WTC11 (cell line): ENCODE measurements at places on chromosomes 16 and 17. TPM values are rescaled to one million over a fixed set of nuclear protein-coding genes. Genes with fewer than 3 reads are reported as not detected.

- no peaks in the 10 kb centered on the region for H3K27me3 ChIP-seq
- peaks cover 25% of the 10 kb centered on the region for H3K4me1 ChIP-seq
- peaks cover 30% of the 10 kb centered on the region for H3K36me3 ChIP-seq
- no peak for DNase-seq
These were observed 3.6 kb downstream of the KAT2A start for GRCh38 chr17:42117397-42118125.

Gene IRX5
- 0.35 to 0.48 TPM (median 0.44 TPM) in 3 replicates for total RNA-seq

- H3K27me3 ChIP-seq, result peaks cover 3% of the 10 kb centered on the region
- H3K4me3 ChIP-seq, result no peak overlapping the region
- no peak for DNase-seq
- no peaks in the 10 kb centered on the region for H3K36me3 ChIP-seq
- H3K27ac ChIP-seq, result no peak overlapping the region
These were observed 20.4 kb upstream of the KDM8 start for GRCh38 chr16:27182906-27183405.

DNA sequence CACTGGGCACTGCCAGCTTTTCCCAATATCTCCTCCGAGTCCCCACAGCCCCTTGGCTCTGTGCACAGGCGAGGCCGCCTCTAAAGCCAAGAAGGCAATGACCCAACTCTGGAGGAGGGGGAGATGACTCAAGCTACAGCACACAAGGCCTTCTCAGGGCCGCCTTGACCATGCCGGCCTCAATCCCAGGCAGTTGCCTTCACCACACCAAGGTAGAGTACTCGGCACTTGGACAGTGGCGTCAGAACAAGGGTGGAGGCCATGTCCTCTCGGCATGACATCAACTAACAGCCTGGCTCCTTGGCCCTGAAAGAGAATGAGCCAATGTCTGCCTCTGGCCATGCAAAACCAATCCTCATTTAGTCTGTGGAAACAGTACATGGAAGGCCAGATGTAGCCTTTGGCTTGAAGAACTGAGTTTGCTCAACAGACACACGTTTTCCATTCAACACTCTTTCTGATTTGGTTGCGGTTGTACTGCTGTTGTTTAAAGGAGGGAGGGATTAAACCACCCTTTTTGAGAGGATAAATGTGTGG lies 139.6 kb downstream of the XYLT1 start:
- DNase-seq, result no peak
- H3K27ac ChIP-seq, result no peak overlapping the region
- H3K36me3 ChIP-seq, result no peaks in the 10 kb centered on the region
- no peaks in the 10 kb centered on the region for H3K27me3 ChIP-seq
- H3K4me1 ChIP-seq, result peaks cover 12% of the 10 kb centered on the region
- H3K4me3 ChIP-seq, result no peak overlapping the region

- DNase-seq, result no peak
- no peaks in the 10 kb centered on the region for H3K4me1 ChIP-seq
- H3K27ac ChIP-seq, result no peak overlapping the region
- H3K36me3 ChIP-seq, result peaks cover 53% of the 10 kb centered on the region
- no peaks in the 10 kb centered on the region for H3K27me3 ChIP-seq
- H3K4me3 ChIP-seq, result no peak overlapping the region
These were observed 24.8 kb downstream of the MAP1LC3B start for GRCh38 chr16:87416826-87417527.

Gene RUNDC1
- 12.2 to 14.2 TPM (median 12.7 TPM) in 3 replicates for total RNA-seq

DNA sequence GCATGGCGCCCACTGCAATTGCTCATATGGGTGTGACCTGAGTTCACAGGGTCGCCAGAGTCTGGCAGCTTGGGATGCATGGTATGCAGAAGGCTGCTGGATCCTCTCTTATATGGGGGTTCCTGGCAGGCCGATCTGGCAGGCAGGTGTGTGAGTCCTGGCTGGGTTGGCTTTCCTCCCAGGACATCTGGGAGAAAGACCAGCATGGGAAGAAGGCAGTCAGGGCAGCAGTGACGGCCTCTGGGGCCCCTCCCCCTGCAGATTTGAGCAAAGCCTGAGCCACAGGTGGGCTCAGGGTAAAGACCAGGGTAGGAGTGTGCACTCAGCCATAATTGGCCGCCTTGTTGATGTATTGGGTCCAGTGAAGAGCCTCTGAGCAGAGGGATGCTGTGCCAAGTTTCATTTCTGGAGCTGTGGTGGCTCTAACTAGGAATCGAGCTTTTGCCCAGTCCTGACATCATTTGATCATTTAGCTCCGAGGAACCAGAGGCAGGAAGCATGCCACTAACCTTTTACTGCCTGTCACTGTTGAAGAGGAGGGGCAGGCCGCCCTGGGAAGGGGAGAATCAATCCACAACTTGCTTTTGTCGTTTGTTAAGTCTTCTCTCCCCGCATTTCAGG lies 174.3 kb downstream of the CCDC182 start:
- H3K4me3 ChIP-seq, result no peak overlapping the region
- DNase-seq, result no peak
- no peak overlapping the region for H3K27ac ChIP-seq
- peaks cover 14% of the 10 kb centered on the region for H3K4me1 ChIP-seq

DNA sequence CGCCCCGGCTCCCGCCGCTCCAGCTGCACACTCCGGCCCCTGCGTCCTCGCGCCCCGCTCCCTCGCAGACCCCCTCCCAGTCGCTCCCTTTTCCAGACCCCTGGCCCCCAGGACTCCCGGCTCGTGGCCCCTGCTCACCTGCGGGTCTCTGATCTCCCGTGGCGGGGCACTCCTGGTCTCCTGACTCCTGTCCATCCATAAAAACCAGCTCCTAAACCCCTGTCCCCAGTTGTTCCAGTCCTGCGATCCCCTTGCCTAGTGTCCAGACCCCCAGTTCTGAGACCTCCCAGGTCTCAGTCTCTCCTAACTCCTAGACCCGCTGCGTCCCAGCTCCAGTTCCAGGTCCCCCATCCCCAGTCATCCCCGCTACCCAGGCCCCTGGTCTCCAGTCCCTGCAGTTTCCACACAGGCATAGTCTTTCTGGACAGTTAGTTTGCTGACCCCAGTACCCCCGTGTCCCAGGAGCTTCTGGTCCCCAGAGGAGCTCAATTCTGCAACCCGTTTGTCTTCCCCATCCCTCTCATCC lies 379 bp downstream of the SNX29 start:
- no peaks in the 10 kb centered on the region; the same call in 1 of the 2 replicates for H3K36me3 ChIP-seq
- H3K27ac ChIP-seq, result no peak overlapping the region
- DNase-seq, result no peak
- peak overlapping the region; percentile 100 for H3K4me3 ChIP-seq
- peaks cover 22% of the 10 kb centered on the region for H3K4me1 ChIP-seq
- no peaks in the 10 kb centered on the region for H3K27me3 ChIP-seq

DNA sequence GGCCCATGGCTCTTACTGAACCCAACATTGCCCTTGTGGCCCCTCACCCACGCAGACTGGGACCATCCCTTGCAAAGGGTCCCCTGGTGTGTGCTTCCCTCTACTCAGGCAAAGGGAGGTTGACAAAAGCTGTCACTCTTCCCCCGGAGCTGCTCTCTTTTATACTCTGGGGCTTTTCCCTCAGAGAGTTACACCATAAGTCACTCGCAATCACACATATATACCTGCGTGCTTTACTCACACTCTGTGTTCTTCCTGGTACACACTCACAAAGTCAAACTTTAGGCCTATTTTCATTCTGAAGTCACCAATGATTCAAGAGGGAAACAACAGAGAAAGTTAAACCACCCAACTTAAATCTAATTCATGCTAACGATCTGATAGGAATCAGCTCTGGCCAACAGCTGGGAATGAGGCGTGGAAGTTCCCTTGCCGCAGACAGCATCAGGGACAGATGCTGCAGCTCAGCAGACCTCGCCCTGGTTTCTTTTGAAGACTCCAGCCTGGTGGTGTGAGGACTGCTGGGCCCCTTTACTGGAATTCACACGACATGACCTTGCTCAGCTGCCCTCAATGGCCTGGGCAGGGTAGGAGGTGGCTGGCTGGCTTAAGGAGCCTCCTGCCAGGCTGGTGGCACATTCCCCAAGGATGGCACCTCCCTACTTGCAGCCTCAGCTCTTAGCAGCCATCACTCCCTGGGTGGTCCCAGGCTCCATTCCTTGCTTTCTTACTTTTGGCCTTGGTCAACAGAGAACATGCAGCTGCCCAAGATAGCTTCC lies 27.3 kb downstream of the HIC1 start:
- no peaks in the 10 kb centered on the region for H3K27me3 ChIP-seq
- no peak overlapping the region for H3K4me3 ChIP-seq

DNA sequence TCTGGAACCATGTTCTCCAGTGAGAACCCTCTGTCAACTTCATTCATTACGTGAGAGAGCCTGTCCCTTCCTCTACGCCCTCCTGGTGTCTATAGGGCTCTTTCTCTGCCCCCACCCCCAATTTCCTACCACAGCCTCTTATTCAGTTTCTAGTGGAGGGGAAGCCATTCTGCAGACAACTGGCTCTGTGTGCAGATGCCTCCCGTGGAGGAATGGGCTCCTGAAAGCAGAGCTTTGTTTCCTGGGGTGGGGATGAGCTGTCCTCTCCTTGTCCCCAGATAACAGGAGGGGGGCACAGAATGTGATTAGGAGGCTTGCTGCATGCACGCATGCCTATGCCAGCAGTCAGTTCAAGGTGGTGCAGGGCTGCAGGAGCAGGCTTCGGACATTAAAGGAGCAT lies 31.6 kb downstream of the MMP15 start:
- no peaks in the 10 kb centered on the region for H3K4me1 ChIP-seq
- no peak overlapping the region for H3K27ac ChIP-seq
- H3K27me3 ChIP-seq, result no peaks in the 10 kb centered on the region
- no peak for DNase-seq
- no peaks in the 10 kb centered on the region for H3K36me3 ChIP-seq

DNA sequence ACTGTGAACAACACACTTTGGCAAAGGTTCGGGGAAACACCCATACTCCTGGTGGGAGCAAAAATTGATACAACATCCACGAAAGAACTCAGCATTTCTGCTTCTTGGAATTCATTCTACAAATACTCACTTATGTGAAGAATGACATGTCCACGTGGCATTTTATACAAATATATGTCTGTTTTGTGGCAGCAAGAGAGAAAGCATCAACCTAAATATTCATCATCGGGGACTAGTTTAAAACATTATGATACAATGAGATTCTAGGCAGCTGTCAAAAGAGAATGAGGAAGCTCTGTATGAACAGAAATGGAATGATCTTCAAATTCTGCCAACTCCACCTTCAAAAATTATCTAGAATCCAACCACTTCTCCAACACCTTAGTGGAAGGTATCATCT lies 25.7 kb upstream of the ALOX15 start:
- H3K27ac ChIP-seq, result peak overlapping the region; percentile 35; the same call in 1 of the 2 replicates
- H3K4me3 ChIP-seq, result no peak overlapping the region
- H3K4me1 ChIP-seq, result peaks cover 13% of the 10 kb centered on the region
- no peaks in the 10 kb centered on the region for H3K27me3 ChIP-seq
- no peak for DNase-seq
- peaks cover 14% of the 10 kb centered on the region for H3K36me3 ChIP-seq

- no peak for DNase-seq
- no peak overlapping the region for H3K4me3 ChIP-seq
- H3K36me3 ChIP-seq, result peaks cover 38% of the 10 kb centered on the region
These were observed 111.5 kb upstream of the TOB1 start for GRCh38 chr17:50977487-50978159.

- H3K27ac ChIP-seq, result no peak overlapping the region
- DNase-seq, result peak; percentile 77
- H3K36me3 ChIP-seq, result peaks cover 72% of the 10 kb centered on the region
- H3K27me3 ChIP-seq, result no peaks in the 10 kb centered on the region
These were observed 53.3 kb upstream of the ENDOV start for GRCh38 chr17:80361495-80362220.

Gene VPS35
- total RNA-seq, result 59.2 to 72.1 TPM (median 62.1 TPM) in 3 replicates

GRCh38 chr16:81641395-81642106 lies 137.5 kb upstream of the PLCG2 start:
- peaks cover 17% of the 10 kb centered on the region for H3K4me1 ChIP-seq
- H3K36me3 ChIP-seq, result no peaks in the 10 kb centered on the region
- H3K27me3 ChIP-seq, result no peaks in the 10 kb centered on the region
- DNase-seq, result peak; percentile 43
- 0 out of 2 replicates have a peak overlapping the region, but pooled peaks have one; percentile 51 for H3K27ac ChIP-seq

GRCh38 chr16:6335072-6335471 lies 997.6 kb upstream of the RBFOX1 start:
- DNase-seq, result peak; percentile 16
- H3K4me1 ChIP-seq, result no peaks in the 10 kb centered on the region
- no peak overlapping the region for H3K4me3 ChIP-seq
- no peak overlapping the region for H3K27ac ChIP-seq

DNA sequence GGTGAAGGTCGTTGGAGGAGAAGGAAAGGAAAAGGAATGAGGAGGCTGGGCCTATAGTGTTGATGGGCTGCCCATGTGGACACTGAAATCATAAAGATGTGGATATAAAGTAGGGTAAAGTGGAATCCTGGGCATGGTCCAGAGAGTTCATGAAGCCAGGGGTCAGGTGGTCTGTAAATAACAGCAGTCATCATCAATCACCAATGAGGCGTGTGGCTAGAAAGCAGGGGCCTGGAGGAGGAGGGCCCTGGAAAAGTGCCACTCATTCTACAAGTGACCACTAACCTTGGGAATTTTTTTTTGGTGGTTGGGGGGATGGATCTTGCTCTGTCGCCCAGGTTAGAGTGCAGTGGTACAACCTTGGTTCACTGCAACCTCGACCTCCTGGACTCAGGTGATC lies 115.3 kb upstream of the NOL11 start:
- H3K4me1 ChIP-seq, result peaks cover 21% of the 10 kb centered on the region
- DNase-seq, result no peak
- no peaks in the 10 kb centered on the region for H3K27me3 ChIP-seq

DNA sequence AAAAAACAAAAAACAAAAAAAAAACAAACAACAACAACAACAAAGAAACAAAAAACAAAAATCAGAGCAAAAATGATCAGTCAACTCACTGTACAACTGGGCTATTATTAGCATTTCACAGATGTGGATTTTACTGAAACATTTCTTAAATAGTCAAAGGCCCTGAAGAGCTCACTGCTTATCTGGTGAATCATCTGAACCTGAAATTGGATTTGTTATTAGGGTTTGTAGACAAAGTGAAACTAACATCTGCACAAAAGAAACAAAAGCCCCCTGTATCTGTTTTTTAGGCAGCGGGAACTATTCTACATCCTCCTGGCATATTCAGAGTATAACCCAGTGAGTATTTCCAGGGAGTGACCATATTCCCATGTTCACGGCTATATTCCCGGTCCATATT lies 32.6 kb upstream of the KSR1 start:
- H3K27ac ChIP-seq, result no peak overlapping the region
- no peaks in the 10 kb centered on the region for H3K36me3 ChIP-seq
- H3K27me3 ChIP-seq, result no peaks in the 10 kb centered on the region
- no peak for DNase-seq
- no peaks in the 10 kb centered on the region for H3K4me1 ChIP-seq

Gene UNK
- 35.0 to 37.8 TPM (median 35.4 TPM) in 3 replicates for total RNA-seq

Gene FNDC8
- not detected in 3 replicates for total RNA-seq

Gene CDRT15
- total RNA-seq, result not detected in 3 replicates

Gene ATP2A3
- total RNA-seq, result 35.6 to 39.1 TPM (median 37.8 TPM) in 3 replicates

Gene NOG
- 0.89 to 1.2 TPM (median 1.1 TPM) in 3 replicates for total RNA-seq

DNA sequence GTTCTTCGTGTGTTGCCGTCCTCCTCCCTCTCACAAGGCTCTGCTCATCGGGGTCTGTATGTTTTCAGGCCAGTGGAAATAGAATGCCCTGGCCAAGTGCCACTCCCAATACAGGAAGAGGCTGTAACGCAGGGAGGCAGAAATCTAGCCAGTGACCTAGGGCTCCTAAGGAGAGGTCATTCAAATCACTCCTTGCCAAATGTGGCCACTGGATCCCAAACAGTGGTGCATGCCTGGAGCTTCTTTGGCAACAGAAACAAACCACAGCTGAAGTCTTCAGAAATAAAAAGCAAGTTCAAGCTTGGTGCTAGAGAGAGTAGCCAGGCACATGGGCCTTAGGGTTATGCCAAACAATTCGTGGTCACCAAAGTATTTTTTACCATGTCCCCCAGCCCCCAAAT lies 66.1 kb downstream of the SMG6 start:
- H3K27me3 ChIP-seq, result no peaks in the 10 kb centered on the region
- H3K36me3 ChIP-seq, result peaks cover 3% of the 10 kb centered on the region
- H3K27ac ChIP-seq, result peak overlapping the region; percentile 64; the same call in 1 of the 2 replicates
- H3K4me1 ChIP-seq, result no peaks in the 10 kb centered on the region
- DNase-seq, result no peak

Gene ANKFN1
- 0.11 to 0.24 TPM in 2 of 3 replicates, not detected in the other for total RNA-seq
